ENCODE measurements at places on chromosomes 16 and 17.

DNA sequence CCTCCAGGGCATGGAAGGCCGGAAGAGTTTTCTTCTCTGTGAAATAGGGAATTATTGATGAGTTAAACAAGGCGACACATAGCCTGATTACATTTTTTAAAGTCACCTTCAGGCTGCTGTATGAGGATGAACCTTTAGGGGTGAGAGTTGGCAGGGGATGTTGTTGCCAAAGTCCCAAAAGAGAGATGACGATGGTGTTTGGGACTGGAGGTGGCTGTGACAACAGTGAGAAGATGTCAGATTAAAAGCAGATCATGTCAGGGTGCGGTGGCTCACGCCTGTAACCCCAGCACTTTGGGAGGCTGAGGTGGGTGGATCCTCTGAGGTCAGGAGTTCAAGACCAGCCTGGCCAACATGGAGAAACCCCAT, 16.8 kb upstream of the ASGR2 start:
- DNase-seq: no peak

GRCh38 chr17:37488009-37488604, 1.6 kb upstream of the DUSP14 start:
- DNase-seq: no peak

- DNase-seq: peak; percentile 90
Measured at GRCh38 chr16:57984443-57985203, 13.7 kb upstream of the CNGB1 start.

- no peak for DNase-seq
Measured at GRCh38 chr17:34892461-34893249, 68.6 kb downstream of the CCT6B start.

DNA sequence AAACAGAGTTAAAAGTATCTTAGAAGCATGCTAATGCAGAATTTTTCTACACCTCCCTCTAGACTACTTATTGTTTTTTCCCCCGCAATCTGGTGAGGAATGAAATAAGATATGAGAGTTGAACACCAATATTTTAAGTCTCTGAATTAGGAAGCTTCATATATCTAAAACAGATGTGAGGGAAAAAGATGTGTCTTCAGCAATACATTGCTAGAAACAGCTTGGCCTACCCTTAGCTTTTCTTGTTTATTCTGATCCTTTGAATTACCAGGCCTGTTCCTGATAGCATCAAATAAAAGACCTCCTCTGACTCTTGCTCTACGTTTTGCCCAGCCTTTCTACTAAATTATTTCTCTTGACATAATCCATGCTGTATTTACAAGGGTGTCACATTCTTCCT, 221.8 kb downstream of the CDH11 start:
- no peak for DNase-seq

DNA sequence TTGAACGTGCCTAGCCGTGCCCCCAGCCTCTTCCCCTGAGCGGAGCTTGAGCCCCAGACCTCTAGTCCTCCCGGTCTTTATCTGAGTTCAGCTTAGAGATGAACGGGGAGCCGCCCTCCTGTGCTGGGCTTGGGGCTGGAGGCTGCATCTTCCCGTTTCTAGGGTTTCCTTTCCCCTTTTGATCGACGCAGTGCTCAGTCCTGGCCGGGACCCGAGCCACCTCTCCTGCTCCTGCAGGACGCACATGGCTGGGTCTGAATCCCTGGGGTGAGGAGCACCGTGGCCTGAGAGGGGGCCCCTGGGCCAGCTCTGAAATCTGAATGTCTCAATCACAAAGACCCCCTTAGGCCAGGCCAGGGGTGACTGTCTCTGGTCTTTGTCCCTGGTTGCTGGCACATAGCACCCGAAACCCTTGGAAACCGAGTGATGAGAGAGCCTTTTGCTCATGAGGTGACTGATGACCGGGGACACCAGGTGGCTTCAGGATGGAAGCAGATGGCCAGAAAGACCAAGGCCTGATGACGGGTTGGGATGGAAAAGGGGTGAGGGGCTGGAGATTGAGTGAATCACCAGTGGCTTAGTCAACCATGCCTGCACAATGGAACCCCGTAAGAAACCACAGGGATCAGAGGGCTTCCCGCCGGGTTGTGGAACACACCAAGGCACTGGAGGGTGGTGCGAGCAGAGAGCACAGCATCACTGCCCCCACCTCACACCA, 724 bp downstream of the GAA start:
- DNase-seq: peak; percentile 23

DNA sequence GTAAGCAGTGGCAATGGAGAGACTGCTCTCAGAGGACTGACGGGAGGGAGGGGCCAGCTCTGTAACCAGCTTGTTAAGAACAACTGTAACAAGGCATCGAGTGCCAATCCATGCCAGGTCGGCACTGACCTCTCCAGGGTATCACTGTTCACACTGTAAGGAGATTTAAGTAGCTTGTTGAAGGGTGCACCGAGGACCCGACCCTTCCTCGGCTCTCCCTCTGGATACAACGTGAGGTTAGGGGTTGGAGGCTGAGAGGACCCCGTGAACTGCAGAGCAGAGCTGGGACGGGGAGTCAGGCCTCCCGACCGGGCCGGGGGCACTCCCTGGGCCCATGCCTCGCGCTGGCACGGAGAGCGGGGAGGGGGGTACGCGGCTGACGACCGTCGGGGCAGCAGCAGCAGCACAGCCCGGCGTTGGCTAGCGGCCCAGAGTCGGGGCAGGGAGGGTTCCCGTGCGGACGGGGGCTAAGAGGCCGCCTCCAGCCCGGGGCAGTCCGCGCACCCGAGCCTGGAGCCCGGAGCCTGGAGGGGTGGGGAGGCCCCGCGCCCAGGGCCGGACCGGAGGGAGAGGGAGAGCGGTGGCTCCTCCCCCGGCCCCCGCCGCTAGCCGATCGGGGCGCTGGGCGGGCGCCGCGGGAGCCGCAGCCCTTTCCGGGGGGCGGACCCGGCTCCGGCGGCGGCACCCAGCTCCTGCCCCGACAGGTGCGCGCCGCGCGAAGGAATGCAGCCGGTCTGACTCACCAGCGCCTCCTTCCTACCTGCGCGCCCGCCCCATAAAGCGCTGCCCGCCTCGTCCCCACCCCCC, at the start of gene ITGB4:
Gene ITGB4, plus strand, starts transcription at position 804 of the 807 bp plus-strand sequence. CDS start 3,245 bp downstream, outside the sequence.
- DNase-seq: peak; percentile 50

GRCh38 chr16:65967376-65967775, 399.1 kb upstream of the CDH5 start:
- DNase-seq: no peak

DNA sequence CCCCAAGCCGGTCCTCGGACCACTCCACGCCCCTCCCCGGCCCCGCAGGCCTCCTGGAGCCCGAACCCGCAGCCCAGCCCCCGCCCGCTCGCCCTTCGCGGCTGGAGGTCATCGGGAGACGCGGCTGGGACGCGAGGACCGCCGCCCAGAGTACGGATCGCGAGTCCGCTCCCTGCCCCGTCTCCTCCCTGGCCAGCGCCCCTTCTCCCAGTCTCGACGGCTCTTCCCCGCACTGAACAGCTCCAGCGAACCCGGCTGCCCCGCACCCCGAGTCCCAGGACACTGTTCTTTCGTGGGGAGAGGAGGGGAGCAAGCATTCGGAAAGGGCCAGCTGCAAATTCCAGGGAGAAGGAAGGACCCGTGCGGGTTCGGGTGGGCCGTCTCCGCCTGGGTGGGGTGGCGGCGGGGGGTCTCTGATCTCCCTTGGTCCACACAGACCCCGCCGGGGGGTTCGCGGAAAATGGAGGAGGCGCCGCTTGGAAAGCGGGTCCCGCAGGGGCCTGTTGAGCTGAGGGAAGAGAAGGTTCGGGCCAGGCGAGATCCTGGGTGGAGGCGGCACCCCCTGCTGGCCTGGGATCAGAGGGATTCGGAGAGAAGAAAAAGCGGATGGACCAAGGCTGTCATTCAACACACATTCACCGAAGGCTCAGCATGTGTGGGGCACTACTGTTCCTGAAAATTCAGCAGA, 632 bp upstream of the RTN4RL1 start:
- DNase-seq: no peak

DNA sequence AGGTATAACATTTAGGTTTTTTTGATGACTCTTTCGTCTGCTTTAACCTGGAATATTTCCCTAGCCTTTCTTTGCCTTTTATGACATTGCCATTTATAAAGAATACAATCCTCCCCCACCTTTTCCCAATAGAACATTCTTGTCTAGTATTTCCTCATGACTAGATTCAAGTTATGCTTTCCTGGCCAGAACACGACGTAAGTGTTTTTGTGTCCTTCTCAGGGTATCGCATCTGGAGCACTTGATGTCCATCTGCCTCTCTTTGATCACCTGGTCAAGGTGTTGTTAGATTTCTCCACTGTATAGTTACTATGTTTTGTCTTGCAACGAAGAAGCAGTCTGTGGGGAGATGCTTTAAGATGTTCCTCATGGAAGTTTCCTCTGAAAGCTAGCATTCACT, 87.4 kb downstream of the MSI2 start:
- DNase-seq: no peak

GRCh38 chr17:59512844-59513385, 52.5 kb upstream of the DHX40 start:
- no peak for DNase-seq

GRCh38 chr17:4938688-4939545, 929 bp downstream of the SLC25A11 start:
- no peak for DNase-seq

DNA sequence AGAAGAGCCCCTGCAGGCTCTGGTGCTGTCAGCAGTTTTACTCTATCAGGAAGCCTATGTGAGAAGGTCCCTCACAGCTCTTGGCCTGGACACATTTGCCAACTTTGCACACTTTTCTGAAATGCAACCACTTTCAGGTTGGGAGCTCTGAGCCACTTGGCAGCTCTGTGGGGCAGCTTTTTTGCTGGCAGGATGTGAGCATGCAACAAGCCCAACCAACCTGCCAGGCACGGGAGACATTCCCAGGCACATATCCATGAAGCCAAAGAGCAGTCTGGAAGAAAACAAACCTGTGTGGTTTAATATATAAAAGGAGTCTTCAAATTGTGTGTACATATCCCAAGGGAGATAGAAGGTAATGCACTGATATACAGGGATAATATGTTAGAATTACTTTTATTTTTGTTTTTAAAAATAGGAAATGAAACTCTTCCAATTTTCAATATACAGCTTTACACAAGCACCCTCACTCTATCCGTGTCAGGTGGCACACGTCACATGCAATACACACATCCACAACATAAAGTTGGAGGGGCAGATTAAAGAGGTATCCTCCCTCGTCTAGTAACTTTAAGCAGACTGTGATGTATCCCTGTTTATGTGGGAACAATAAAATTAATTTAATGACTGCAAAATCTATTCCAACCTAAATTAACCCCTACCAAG, 57.4 kb upstream of the COX10 start:
- DNase-seq: no peak

DNA sequence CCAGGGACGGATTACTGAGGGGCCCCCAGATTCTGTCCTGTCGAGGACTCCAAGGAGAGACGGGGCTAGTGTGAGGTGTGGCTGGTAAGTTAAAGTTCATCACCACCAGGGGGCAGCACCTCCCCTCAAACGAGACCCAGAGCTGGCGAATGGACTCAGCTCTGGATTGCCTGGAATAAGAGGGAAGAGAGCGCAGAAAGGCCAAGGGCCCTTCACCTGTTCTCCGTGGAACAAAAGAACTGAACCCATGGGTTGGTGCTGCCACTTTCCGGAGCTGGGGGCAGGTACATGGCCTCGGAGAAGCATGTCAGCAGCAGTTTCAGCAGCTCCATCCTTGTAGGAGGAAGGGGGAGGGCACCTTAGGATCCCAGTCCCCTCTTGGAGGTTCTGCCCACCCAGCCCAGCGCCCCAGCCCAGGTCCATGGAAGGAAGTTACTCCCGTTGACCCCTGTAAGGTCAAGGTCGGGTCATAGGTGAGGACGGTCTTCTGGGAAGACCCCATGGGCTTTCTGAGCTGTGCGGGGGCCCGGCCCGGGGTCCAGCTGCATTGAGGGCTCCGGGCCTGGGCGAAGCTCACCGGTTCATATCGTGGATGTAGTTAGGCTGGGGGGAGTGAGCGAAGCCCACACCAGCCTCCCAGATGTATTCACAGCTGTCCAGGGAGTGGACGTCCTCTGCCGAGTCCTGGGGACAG, 10.8 kb downstream of the HID1 start:
- peak; percentile 85 for DNase-seq

DNA sequence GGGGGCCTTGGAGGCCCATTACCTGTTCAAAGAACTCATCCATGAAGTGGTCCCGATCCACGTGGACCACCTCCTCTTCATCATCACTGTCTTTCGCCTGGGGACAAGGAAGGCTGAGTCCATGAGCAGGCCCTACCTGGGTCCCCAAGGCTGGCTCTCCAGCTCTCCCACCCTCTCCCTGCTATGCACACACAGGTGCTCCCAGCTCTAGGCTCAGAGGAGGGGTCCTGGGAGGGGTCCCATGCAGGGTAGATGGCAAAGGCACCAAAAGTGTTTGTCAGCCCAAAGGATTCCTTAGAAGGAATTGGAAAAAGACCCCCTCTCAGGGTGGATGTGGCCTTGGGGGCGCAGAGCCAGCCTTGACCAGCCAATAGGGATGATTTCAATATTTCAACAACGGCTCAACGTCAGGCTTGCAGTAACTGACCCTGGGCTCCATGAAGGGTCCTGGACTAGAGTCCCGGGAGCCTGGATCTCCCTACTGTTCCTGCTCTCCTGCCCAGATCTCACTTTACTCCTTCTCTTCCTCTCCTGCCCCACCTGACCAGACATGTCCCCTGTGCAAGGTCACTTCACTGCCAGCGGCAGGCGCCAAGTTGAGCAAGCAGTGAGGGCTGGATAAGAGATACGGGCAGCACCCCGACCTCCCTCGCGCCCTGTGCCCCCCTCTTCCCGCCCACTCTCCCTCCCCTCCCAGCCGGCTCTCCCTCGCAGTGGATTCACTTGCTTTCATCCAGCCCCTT, 8.8 kb downstream of the STX1B start:
- no peak for DNase-seq

DNA sequence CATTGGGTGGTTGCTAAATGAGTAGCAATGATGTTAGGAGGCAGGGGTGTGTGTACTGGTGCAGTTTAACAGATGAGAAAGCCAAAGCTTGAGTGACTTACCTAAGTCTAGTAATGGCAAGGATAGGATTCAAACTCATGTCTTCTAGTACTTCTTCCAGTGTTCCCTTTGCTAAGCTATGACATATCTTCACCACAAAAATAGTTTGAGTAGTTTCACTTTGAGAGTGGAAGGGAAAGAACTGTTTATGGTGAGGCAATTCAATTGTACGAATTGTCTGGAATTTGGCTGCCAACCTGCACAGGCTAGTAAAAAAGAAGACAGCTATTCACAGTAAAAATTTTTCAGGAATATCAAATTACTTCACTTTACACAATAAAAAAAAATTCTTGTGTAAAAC, 138.0 kb downstream of the NLK start:
- no peak for DNase-seq

GRCh38 chr17:13813347-13814240, 211.9 kb upstream of the HS3ST3A1 start:
- no peak for DNase-seq

- DNase-seq: no peak
Measured at GRCh38 chr17:7348478-7349242, 3.3 kb upstream of the KCTD11 start.

All from stimulated activated CD4-positive, alpha-beta T cell treated with anti-CD3 and anti-CD28 coated beads, Interleukin-12 subunit alpha, Interleukin-12 subunit beta, amount 100 ng/mL, for 4 hours (primary cell).